ENCODE measurements at places on chromosomes 3 and 15.

- DNase-seq, result no peak
These were observed 71.2 kb downstream of the CYP19A1 start for GRCh38 chr15:51267051-51267702.

- DNase-seq, result peak; percentile 61
These were observed 303.5 kb upstream of the GADL1 start for GRCh38 chr3:31197941-31198340.

DNA sequence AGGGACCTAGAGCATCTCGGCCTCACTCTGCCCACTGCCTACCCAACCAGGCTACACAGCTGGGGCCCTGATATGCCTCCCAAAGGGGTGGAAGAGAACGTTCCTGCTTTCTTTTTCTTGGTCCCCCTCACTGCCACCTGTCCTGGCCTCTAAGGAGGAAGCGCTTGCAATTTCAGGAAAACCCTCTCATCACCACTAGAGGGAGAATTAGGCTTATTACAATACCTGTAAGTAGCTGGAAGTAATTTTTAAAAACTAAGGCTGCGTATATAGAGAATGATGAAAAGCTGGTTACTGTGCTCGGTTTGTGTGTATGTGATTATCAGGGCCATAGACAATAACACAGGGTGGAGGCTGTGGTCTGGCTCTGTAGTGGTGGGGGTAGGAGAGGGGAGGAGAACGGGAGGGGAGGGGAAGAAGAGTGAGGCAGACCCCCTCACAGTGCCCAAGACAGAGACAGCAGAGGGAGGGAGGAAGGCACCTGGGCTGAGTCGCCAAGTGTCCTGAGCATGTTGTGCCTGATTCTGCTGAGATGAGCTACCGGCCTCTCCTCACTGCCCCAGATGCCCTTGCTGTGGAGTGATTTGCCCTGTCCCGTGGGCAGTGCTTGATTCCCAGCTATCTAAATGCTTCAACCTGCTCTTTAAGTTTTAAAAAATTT lies 3.3 kb downstream of the GABRG3 start:
- DNase-seq, result peak; percentile 18

- no peak for DNase-seq
These were observed 97.0 kb downstream of the FLNB start for GRCh38 chr3:58105196-58105595.

GRCh38 chr3:96863129-96863740 lies 48.8 kb downstream of the EPHA6 start:
- peak; percentile 21 for DNase-seq

DNA sequence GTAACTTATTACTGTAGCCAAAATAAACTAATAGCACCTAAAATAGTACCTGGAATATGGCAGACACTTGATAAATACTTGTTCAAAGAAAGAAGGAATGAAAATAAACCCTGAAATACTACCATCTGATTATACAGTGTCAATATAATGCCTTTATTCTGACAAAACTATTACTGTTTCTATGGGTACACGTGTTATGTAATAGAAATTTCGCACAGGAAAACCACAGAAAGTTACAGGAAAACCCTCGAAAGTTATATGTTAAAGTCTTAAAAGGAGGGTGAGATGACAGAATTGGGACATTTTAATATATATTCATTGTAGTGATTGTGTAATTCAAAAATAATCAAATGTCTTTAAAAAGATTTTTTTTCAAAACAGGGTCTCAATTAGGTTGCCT lies 28.8 kb downstream of the ETFA start:
- DNase-seq, result no peak

GRCh38 chr15:46523701-46524100 lies 888.9 kb downstream of the SQOR start:
- DNase-seq, result no peak

GRCh38 chr15:76312540-76313174 lies 1.4 kb upstream of the ETFA start:
- DNase-seq, result peak; percentile 56

- no peak for DNase-seq
These were observed 114.6 kb downstream of the CCNL1 start for GRCh38 chr3:157045238-157045850.

- peak; percentile 58 for DNase-seq
These were observed 83.9 kb downstream of the CHSY1 start for GRCh38 chr15:101167753-101168462.

- no peak for DNase-seq
These were observed 14.7 kb downstream of the RAB6B start for GRCh38 chr3:133880886-133881455.

DNA sequence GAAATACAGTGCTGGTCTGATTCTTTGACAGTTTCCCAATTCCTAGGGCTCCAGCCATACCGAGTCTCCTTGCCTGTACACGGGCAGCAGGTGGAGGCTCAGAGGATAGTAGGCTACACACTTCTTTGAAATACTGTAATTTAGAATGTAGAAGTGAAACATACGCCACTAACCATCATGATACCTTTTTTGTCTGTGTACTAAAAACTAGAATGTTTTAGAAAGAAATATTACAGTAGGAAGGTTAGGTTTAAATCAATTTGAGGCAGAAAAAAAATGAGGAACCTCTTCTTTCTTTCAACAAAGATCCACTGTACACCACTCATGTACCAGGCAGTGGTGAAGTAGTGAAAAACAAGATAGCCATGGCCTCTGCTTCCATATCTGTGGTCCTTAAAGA lies 354.7 kb downstream of the MCTP2 start:
- DNase-seq, result no peak

DNA sequence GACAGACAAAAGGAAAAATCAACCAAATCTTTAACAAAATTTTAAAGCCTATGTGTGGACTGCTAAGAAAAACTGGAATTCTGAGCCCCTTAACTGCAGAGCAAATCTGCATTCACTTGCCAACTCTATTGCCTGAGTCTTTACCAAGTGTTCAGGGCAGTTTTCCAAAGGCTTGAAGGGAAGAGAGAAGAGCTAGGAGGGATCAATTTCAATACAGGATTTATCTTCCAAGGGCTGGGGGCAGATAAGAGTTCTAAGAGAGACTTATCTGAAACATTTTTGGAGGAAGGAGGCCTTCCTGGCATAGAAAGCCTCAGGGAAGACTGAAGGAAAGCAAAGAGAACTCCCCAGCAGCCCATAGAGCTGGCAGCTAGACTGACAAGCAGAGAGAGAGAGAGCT lies 31.4 kb upstream of the LSAMP start:
- no peak for DNase-seq

DNA sequence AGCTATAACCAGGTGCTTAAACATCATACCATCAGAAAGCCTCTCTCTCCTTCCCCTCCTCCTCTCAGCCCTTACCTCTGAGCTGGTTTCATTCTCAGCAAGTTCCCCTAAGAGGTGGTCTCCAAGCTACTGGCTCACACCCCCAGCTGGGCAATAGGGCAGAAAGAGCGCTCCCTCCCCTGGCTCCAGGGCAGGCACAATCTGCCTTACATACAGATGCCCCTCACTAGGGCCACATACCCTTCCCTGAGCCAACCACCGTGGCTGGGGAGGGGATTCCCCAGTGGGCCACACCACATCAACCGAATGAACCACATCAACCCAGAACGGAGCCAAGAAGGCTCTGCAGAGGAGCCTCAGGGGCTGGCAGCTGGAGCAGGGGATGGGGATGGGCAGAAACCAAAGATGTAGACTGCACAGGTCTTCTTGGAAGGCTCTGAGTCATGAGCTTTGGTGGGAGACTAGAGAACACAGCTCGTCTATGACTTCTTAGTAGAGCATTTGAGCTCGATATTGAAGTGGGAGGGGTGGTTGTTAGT lies 4.6 kb upstream of the FBLN2 start:
- DNase-seq, result peak; percentile 92

GRCh38 chr15:60824196-60824595 lies 345.3 kb upstream of the ICE2 start:
- no peak for DNase-seq

GRCh38 chr3:4778119-4778518 lies 201.1 kb upstream of the BHLHE40 start:
- DNase-seq, result no peak

DNA sequence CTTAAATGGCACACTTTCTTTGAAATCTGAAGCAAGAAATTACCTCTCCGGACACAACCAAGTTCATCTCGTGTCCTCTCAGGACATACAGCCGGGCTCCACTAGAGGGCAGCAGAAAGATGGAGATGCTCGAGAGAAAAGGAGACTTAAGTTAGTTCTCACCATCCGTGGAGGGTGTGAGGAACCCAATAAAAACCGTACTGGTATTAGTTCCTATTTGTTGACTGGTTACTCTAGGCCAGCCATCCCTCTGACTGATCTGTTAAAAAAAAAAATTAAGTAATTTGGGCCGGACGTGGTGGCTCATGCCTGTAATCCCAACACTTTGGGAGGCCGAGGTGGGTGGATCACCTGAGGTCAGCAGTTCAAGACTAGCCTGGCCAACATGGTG lies 7.9 kb upstream of the CYP11A1 start:
- DNase-seq, result peak; percentile 76

- DNase-seq, result peak; percentile 39
These were observed 59.7 kb downstream of the NOX5 start for GRCh38 chr15:69074001-69074842.

DNA sequence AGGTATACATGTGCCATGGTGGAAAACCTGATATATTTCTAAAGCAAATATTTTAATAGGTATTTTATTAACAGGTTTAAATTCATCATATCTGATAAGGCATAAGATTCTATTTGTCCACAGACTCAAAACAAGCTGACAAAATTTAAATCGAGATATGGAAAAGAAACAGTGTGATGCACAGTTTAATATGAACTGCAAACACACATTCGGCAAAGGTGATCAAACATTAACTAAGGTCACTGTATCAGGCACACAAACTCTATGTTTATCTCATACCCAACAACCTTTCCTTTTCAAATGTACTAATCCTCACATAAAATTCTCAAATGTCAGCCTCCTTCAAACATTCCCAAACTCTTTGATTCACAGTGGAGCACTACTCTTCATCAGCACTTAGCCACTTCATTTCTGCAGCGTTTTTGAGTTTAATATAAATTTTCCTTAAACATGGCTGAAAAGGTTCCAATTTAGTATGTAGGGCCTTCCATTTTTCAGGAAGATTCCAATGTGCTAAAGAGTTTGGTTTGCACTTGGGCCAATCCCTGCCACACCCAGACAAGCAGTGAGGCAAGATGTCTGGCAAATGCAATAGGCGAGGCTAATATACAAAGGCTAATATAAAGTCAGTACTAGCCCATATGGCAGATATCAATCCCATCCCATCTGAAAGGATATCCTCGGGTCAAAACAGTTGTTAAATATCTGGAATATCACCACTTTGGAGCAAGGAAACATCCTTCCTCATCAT lies 84.6 kb downstream of the GBE1 start:
- DNase-seq, result no peak

DNA sequence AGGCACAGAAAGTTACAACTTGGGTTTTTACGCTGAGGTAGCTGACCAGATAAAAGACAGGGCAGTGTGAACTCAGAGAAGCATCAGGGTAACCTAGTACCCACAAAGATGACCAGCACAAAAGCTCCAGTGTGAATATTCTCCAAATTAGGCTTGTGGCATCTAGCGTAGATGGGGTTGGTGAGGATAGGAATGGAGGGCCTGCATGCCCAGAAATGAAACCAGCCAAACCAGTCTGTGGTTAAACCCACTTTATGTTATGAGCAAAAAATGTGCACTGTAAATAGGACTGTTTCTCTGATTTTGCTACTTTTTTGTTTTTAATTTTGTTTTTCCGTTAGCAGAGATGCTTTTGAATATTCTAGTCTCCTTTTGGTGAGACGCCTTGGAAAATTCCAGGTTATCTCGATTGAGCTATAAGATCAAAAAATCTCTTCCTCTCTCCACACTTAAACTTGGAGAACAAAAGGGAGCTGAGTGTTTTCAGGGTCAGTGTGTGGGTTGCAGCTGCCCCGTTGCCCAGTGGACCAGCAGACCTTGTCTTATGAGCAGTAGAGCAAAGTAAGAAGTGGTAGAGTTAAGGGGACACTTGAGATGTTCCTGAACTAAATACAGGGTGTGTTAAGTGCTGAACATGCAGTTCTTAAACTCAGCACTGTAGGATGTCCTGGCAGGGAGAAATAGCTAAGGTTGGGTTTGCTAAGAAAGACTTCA lies 132.9 kb downstream of the C3orf38 start:
- DNase-seq, result no peak

DNA sequence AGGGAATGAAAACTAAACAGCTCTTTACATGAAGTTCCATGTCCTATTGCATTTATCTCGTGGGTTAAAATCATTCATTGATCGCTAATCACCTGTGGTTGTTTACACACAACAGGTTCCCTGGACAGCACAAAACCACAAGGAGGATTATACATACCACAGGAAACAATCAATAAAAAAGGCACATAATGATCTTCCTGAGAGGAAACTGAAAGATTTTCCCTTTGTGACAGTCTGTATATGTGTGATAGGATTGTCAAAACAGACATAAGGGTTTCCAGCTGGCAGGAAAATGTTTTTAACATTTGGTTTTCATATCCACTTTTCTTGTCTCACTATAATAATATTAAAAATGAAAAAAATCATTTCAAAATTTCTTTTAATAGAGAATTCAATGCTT lies 541.8 kb downstream of the NLGN1 start:
- no peak for DNase-seq

- no peak for DNase-seq
These were observed 113.9 kb downstream of the TMEM108 start for GRCh38 chr3:133152056-133152455.

GRCh38 chr3:169913323-169913722 lies 2.0 kb downstream of the SAMD7 start:
- no peak for DNase-seq

DNA sequence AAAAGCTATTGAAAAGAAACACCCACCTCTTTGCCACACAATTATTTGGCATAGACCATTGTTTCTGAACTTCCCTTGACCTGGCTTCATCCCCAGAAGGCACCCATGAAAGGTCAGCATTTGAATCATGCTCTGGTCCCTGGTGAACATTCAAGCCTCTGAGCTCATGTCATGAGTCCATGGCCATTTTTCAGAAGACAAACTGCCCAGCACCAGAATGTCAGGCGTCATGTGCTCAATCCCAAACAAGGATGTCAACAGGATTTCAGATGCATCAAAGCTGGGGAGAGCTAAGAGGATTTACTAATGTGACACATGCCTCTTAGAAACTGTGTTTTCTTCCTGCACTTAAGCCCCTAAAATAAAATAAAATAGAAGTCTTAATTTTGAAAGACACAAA lies 41.3 kb downstream of the TMED3 start:
- DNase-seq, result no peak

DNA sequence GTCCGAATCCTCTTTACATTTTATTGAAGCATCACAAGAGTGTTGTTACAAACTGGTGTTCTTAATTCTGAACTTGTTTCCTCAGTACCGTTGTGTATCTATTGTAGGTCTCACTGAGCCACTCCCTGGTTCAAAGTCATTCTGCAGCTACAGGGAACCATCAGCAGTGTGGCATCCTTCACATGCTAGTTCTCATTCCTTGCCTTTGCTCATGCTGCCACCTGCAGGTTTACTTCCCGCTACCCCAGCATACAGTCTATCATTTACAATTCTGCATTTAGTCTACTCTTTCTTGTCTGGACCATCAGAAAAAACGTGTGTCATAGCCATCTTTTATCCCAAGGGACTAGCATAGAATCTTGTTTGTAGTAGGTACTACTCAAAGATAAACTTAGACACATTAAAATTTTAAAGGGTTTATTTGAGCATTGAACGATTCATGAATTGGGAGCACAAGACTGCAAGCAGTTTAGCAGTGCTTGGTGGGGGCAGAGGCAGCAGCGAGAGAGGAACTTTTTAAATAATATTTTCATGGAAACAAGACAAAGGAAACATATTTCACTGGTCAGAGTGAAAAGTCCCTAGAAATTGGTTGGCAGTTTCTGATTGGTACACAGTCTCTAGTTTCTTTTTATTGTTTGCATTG lies 402.1 kb downstream of the CADM2 start:
- no peak for DNase-seq
